ENCODE measurements at places on chromosomes 11 and 22.
A peak's percentile ranks its signal among the peaks of the same experiment; 100 is the strongest.

GRCh38 chr11:1049431-1049891 lies 12.9 kb upstream of the MUC6 start:
- no peak for DNase-seq

DNA sequence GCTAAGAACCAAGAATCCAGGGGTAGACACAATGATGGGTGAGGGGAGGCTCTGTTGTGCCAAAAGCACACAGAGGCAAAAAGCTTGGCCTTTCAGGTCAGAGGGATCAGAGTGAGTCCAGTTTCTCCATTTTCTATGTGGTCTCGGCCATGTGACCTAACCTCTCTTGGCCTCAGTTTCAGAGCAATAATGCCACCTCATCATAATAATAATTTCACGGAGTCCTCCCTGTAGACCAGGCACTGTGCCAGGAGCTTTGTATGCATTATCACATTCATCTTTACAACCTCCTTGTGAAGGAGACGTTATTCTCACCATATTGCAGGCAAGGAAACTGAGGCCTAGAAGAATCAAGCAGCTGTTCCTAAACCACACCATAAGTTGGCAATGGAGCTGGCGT lies 120.2 kb downstream of the WT1 start:
- DNase-seq, result no peak

- DNase-seq, result no peak
Measured at GRCh38 chr22:22060200-22061084, 77.9 kb upstream of the TOP3B start.

DNA sequence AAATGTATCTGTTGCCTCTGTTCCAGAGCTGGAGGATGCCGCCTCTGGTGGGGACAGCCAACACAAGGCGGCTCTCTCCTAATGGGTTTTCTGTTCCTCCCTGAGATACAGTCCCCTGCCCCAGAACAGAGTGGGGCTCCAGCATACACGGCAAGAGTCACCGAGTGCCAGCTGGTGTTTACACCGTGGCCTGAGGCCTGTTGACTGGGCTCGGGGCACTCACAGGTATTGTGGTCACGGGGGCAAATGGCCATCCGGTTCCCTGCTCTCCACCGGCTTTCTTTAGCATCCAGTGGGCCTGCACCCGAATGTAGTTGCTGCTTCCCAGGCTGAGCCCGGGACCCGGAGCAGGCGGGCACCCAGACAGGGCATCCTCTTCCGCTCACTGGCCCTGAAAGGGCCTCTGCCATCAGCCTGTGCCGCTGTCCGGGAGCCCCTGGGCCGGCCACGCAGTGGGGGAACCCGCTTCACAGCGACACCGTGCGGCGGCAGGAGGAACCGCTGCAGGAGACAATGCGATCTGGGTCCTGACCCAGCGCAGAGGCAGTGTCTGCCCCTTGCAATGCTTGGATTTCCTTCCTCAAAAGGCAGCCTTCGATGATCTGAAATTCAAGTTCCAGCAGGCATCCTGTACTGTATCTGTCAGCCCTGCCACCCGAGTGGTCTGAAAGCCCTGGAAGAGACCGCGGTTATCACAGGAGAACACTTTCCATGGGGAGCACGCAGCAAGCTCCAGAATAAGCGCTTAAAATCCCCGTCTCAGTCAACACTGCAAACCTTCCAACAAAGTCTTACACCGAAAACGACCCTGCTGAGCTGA lies 859 bp upstream of the KRTAP5-5 start:
- no peak for DNase-seq

- no peak for DNase-seq
Measured at GRCh38 chr11:126497581-126498122, 142.2 kb downstream of the ST3GAL4 start.

- no peak for DNase-seq
Measured at GRCh38 chr11:3171931-3172560, 6.9 kb upstream of the OSBPL5 start.

GRCh38 chr11:66119348-66120133 lies 49.5 kb downstream of the PACS1 start:
- no peak for DNase-seq

DNA sequence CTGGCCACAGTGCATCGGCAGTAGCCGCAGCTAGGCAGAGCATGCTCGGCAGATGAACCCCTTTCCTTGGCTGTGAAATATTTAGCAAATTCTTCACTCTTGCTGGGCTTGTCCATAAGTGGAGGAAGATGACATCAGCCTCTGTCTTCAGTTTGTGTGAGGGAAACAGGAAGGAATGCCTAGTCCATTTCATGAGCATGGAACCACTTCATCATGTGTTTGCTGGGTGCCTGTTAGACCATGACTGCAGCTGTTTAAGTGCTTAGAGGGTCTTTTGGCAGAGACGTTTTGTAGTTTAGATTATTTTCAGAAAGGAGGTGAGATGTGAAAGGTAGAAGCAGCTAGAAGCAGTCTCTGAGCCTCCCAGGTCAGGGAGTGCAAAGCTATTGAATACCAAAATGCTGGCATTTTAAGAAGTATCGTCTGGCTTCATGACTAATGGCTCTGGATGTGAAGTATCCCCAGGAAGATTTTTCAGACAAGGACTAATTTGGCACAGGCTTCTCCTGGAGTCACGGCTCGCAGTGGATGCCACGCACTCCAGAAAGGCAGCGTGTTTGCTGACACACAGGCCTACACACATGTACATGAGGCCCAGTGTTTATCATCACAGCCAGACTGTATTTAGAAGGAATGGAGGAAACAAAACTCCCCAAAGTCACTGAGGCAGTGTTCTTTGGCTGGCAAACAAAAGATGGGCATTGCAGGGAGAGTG lies 43.1 kb upstream of the GRAMD1B start:
- no peak for DNase-seq

DNA sequence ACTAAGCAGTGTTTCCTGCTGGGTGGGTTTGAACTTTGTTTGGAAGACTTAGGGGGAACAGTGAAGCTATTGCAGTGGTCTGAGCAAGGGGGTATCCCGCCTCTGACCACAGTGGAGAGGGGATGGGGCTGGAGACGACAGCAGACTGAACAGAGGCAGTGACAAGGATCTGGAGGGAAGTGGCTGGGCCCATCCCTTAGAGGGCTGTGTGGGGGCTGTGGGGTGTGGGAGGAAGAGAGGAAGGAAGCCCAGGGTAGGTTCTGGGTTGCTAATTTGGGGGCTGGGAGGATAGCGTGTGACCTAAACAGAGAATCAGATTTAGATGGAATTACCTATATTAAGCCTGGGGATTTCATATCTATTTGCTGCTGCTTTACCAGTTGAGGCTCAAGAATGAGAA lies 70.7 kb downstream of the BMAL1 start:
- no peak for DNase-seq

DNA sequence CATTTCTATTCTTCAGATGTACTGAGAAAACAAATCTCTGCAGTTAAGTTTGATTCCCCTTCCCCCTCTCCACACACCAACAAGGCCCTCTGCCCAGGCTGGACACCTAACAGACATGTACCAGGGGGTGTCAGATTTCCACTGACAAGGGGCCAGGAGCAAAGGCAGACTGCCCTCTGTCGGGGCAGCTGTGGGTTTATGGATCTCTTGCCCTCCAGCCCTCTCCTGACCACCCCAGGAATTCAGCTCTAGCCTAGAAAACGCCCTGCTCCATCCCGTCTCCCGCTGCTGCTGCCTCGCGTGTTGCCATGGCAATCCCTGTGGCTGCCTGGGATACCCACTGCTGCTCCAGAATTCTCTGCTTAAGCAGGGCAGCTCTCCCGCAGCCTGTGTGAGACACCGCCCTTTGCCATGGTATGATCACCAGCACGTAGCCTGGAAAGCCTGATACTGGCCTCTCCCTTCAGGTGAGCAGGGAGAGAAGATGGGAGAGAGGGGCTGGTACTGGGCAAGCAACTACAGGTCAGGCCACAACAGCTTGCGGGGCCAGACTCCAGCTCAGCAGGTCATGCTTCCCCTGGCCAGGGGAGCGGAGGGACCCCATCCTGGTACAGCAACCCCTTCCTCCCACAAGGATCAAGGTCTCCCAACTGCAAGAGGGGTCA lies 41.6 kb downstream of the BUD13 start:
- DNase-seq, result peak; percentile 53

DNA sequence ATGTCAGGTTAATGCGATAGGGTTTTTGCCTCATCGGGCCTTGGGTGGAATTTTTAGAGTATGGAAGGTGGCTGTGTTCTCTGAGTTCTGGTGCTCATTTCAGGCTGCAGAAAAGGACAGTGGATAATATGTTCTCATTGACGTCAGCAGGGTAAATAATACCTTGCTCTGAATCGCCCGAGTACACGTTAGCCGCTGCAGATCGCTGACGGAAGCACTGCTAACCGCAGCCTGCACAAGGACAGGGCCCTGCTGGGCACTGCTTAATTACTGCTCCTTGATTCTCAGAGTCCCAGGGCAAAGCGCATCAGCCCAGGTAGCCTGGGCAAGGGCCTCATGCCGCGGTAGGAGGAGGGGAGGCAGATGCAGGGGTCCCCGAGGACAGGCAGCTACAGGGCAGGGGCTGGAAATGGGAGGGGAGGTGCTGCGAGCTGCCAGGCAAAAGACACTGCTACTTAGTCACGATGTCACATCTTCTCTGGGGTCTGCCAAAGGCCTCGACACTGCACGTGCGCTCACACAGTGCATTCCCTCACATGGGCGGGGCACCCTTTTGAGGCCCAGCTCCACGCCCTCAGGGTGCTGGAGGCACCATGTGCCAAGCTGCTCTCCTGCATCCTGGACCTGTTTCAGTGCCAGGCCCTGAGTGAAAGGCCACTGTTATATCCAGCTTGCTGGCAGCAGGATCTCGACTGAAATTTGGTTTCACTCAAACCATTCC lies 35.2 kb downstream of the PPP2R1B start:
- no peak for DNase-seq

- DNase-seq, result no peak
Measured at GRCh38 chr11:105132716-105133511, 6.7 kb downstream of the CARD18 start.

DNA sequence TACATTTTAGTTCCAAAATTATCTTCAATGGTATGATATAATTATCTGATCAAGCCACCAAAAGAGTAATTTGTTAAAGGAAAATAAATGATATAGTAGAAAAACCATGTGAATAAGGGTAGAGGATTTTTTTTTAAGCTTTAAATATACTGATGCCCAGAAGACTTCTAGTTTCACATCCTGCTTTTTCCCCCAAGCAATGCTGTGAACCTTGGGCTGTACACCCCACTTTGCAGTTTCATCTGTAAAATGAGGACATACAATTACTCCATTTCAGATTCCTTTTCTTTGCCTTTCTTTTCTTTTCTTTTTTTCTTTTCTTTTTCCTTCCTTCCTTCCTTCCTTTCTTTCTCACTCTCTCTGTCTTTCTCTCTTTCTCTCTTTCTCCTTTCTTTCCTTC lies 1125.4 kb downstream of the DLG2 start:
- DNase-seq, result no peak

DNA sequence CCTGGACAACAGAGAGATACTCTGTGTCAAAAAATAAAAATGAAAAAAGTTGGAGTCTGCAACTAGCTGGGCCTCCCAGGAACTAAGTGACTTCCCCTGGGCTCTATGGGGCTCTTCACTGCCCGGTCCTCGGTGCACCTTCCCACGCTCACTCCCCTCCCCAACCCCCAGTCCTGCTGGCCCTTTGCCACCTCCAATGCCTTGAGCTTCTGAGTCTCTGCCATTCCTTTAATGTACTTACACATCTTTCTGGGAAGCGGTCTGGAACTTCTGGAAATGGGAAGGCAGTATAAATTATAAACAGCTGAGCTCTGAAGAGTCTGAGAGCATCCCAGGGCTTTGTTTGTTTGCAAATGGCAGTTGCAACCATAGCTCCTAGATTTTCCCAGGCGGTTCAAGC lies 5.9 kb upstream of the BATF2 start:
- no peak for DNase-seq
